ENCODE measurements at places on chromosomes 7 and 10.

GRCh38 chr10:44689368-44689767 lies 221.8 kb upstream of the TMEM72 start:
- no peak for DNase-seq

DNA sequence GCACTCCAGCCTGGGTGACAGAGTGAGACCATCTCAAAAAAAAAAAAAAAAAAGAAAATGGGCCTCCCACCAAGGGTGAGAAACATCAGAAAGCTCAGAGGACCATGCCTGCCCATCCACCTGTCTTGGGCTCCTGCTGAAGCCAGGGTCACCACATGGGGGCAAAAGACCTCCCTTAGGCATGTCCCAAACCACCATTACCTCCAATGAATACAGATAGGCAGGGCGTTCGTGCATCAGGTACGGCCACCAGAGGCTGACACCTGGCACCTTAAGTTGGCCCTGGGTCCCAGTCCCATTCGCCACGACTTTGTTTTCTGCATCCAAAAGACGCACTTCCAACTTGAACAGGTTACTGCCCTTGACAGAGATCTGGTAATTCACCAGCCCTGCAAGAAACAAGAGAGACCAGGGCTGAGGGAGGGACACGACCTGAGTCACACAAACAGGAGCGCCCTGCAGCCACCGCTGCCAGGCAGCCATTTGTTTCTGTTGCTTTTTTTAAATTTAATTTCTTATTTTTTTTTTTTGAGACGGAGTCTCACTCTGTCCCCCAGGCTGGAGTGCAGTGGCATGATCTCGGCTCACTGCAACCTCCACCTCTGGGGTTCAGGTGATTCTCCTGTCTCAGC lies 6.1 kb downstream of the GUSB start:
- no peak for DNase-seq

- DNase-seq = no peak
Measured at GRCh38 chr10:20760460-20760859, 136.7 kb downstream of the NEBL start.

DNA sequence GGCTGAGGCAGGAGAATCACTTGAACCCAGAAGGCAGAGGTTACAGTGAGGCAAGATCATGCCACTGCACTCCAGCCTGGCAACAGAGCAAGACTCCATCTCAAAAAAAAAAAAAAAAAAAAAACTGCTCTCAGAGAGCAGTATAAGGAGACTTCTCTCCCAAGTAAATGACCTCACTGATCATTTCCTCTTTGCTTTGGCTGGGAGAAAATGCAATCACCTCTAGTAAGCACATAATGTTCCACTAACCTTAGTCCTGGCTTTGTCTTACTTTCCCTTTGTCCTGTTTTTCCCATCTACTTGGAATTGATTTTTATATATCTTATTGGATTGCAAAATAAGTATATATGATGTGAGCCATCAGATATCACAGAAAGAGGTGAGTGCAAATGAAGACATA lies 2.5 kb downstream of the SLC25A13 start:
- no peak for DNase-seq

- no peak for DNase-seq
Measured at GRCh38 chr7:156657681-156658080, 17.1 kb downstream of the RNF32 start.
